RPMI8226 (cell line): ENCODE measurements at places on chromosomes 3 and 15.

GRCh38 chr3:16355828-16356227 lies 90.8 kb downstream of the OXNAD1 start:
- DNase-seq: no peak

GRCh38 chr3:184357248-184358123 lies 3.9 kb downstream of the CLCN2 start:
- no peak for DNase-seq

- DNase-seq: no peak
These were observed 27.4 kb upstream of the PLXND1 start for GRCh38 chr3:129633751-129634481.

DNA sequence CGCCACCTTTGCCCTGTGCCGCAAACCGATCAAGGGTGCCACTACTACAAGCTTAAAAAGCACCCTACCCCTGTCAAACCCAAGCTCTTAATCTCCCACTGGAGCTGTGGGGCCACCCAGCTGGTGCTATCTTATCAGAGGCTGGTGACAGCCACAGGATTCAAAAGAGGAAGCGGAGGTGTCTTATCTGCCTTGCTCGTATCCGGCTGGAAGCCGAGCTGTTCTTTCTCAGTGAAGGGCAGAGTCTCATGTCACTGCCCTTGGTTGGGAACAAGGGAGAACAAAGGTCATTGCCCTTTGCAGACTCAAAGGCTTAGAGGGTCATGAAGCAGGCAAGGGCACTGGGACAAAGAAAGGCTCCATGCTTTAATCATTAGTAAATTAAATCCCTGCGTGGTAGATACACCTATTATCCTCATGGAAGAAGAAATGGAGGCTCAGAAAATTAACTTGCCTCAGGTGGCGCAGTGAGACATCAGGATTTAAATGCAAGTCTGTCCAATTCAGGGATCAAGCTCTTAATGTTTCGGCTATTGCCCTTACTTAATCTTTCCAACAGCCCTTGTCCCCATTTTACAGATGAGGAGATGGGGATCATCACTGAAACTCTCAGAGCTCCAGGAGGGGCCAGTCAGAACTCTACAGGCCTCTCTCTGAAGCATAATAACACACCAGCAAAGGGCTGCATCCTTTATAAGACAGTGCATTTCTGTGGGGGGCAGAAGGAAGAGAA lies 360.0 kb upstream of the PROK2 start:
- no peak for DNase-seq

DNA sequence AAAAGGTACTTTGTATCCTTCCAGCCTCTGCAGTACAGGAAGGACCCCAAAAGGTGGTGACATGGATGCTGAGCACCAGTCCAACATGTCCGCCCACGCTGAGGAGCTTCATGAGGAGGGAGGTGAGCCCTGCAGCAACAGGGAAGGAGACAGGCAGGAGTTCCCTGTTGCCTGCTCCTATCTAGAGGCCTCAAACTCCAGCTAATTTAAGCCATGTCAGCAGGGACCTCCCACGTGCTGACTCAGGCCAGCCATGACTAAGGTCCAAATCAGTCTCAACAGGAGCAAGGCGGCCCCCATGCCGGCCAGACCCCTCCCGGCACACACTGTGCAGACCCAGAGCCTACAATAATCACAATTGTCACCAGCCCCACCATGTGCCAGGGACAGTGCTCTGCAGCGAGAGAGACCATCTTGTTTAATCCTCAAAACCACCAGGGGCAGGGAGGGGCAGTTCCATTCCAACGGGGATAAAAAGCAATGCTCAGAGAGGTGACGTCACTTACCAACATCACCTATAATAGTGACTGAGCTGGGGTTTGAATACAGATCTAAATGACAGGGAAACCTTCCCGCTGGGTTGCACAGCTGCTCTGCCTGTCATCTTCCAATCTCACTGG lies 54.5 kb upstream of the GATA2 start:
- no peak for DNase-seq

DNA sequence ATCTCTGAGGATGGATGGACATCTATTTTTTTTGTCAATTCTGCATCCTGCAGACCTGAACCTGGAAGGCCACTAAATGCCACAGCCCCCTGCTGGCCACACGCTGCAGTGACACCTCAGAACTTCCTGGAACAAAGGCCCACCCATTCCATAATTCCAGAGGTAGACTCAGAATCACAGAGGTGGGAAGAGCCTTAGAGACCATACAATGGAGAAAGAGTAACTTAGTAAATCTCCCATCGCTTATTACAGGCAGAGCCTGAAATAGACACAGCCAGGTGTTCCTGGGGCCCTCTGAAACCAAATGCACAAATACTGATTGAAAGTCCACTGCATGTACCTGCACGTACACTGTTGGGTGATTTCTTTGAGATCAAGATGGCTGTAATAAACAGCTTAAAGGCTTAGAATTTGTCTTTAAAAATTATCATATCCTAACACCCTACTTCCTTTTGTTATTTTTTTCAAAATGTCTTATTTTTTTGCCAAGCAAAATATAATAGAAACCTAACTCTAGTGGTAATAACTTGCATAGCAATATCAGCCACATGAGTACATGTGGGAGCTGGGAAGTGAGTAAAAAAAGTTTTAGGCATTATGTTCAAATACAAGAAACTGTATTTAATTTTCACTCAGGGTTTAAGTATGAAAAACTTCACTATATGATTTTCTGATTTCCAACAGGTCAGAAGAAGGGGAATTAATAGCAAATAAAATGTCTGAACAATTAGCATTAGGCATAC lies 62.7 kb downstream of the EOMES start:
- peak; percentile 29 for DNase-seq

- DNase-seq: no peak
These were observed 545.5 kb downstream of the NTRK3 start for GRCh38 chr15:87711026-87711425.
